ENCODE measurements at places on chromosomes 4 and X.

DNA sequence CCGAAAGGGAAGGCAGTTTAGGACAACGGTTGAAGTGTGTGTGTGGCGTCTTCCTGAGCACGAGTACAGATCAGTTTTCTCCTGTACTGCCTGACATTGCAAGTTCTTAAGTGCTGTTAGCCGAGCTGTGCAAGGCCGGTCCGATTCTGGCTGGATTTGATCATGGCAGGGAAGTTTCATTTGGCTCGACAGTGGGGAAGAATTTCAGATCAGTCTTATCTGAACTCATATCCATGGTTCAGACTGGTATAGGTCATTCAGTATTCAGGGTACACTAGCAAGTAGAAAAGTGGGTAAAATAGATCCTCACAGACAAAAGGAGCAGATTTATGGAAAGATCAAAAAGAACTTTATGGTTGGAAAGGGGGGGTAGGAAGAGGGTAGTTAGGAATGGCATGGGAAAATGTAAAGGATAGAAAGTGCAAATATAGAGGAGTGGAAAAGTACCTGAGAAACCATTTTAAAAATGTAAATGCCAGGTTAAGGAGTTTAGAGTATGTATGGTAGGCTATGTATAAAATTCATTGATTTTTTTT lies 716 bp downstream of the THAP9 start:
- peak overlapping the region; percentile 99 for H3K27ac ChIP-seq
- H3K4me1 ChIP-seq = peaks cover 2% of the 10 kb centered on the region
- no peak for DNase-seq
- peak overlapping the region; percentile 92 for H3K4me3 ChIP-seq
- no peaks in the 10 kb centered on the region for H3K36me3 ChIP-seq
- H3K27me3 ChIP-seq = no peaks in the 10 kb centered on the region

GRCh38 chr4:70841951-70842350 lies 2.3 kb upstream of the GRSF1 start:
- no peaks in the 10 kb centered on the region for H3K27me3 ChIP-seq
- H3K4me1 ChIP-seq = no peaks in the 10 kb centered on the region
- DNase-seq = no peak
- H3K4me3 ChIP-seq = no peak overlapping the region
- H3K36me3 ChIP-seq = no peaks in the 10 kb centered on the region
- no peak overlapping the region for H3K27ac ChIP-seq

GRCh38 chr4:83272900-83273299 lies 11.7 kb downstream of the COQ2 start:
- H3K4me1 ChIP-seq = no peaks in the 10 kb centered on the region
- no peak for DNase-seq
- H3K36me3 ChIP-seq = no peaks in the 10 kb centered on the region
- no peak overlapping the region for H3K27ac ChIP-seq

GRCh38 chr4:176090115-176090514 lies 24.5 kb downstream of the WDR17 start:
- no peak for DNase-seq
- no peak overlapping the region for H3K27ac ChIP-seq
- H3K4me1 ChIP-seq = no peaks in the 10 kb centered on the region
- no peaks in the 10 kb centered on the region for H3K36me3 ChIP-seq
- no peaks in the 10 kb centered on the region for H3K27me3 ChIP-seq
- H3K4me3 ChIP-seq = no peak overlapping the region

- peaks cover 3% of the 10 kb centered on the region for H3K4me1 ChIP-seq
- no peaks in the 10 kb centered on the region for H3K36me3 ChIP-seq
- H3K27ac ChIP-seq = peak overlapping the region; percentile 23
- H3K27me3 ChIP-seq = no peaks in the 10 kb centered on the region
- H3K4me3 ChIP-seq = no peak overlapping the region
- DNase-seq = peak; percentile 97
These were observed 61.6 kb upstream of the NOCT start for GRCh38 chr4:138953961-138954371.

DNA sequence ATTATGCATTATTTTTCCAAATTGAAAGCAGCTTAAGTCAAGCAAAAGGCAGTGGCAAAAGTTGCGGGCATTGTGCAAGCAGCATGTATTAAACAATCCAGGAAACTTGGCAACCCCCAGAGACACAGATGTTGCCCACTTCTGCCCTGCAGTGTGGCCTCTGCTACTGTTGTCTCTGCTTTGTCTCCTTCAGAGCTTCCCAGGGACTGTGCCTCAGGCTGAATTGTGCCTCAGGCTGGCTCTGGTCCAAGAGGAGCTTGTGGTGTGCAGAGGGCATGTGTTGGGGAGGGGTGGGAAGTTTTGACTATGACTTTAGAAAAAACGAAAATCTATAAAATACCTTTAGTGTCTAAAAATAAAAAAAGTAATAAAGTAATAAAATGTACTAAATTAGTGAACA lies 201.4 kb downstream of the CCSER1 start:
- DNase-seq = peak; percentile 6
- no peaks in the 10 kb centered on the region for H3K27me3 ChIP-seq
- H3K27ac ChIP-seq = no peak overlapping the region
- H3K4me1 ChIP-seq = no peaks in the 10 kb centered on the region
- no peaks in the 10 kb centered on the region for H3K36me3 ChIP-seq
- no peak overlapping the region for H3K4me3 ChIP-seq

DNA sequence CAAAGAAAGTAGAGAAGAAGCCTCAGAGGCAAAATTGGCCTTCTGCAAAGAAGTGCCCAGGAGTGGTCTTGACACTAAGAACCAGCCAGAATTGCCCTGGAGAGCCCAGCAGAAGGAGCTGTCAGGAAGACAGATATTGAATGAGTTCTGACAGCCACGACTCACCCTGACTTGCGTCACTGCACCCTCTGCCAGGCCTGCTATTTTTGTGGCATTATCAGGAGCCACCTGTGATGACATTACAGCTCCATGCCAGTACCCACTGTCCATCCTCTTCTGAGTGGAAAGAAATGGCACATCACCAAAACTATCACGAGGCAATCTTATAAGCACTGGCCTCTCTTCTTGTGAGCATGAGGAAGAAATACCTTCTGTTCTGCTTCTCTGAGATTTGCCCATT lies 67.7 kb downstream of the SMIM20 start:
- no peaks in the 10 kb centered on the region for H3K36me3 ChIP-seq
- no peaks in the 10 kb centered on the region for H3K27me3 ChIP-seq
- no peak for DNase-seq

DNA sequence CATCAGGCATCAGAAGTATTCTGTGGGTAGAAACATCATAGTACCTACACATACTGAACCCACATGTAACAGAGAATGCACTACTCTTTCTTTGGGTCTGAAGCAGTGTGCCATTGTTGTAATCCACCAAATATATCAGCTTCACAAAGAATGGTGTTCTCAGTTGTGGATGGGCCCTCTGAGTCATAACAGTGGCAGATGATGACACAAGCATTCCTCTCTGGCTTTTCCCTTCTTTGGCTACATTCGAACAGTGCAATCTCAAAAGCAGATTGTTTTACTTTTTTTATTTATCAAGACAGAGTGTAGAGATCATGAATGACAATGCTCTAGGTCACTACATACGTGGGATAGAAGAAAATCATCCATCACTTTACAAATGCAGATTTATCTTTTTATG lies 247.2 kb upstream of the EPHA5 start:
- no peak overlapping the region for H3K27ac ChIP-seq
- H3K4me1 ChIP-seq = no peaks in the 10 kb centered on the region
- H3K4me3 ChIP-seq = no peak overlapping the region
- H3K27me3 ChIP-seq = no peaks in the 10 kb centered on the region

DNA sequence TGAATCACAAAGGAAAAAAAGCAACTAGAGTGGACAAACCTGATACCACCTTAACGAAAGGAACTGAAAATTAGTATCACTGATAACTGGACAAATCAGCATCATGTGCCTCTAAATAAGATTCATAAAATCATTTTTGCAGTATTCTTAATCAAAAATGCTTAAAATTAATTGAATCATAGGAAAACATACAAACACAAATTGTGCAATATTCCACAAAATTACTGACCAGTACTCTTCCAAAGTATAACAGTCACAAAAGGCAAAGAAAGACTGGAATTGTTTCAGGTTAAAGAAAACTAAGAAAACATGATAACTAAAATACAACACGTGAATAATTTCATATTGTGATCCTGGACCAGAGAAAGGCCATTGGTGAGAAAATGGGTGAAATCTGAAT lies 27.1 kb downstream of the FBXW7 start:
- no peaks in the 10 kb centered on the region for H3K27me3 ChIP-seq
- H3K36me3 ChIP-seq = no peaks in the 10 kb centered on the region
- H3K4me3 ChIP-seq = no peak overlapping the region
- H3K27ac ChIP-seq = no peak overlapping the region
- DNase-seq = no peak
- H3K4me1 ChIP-seq = no peaks in the 10 kb centered on the region

DNA sequence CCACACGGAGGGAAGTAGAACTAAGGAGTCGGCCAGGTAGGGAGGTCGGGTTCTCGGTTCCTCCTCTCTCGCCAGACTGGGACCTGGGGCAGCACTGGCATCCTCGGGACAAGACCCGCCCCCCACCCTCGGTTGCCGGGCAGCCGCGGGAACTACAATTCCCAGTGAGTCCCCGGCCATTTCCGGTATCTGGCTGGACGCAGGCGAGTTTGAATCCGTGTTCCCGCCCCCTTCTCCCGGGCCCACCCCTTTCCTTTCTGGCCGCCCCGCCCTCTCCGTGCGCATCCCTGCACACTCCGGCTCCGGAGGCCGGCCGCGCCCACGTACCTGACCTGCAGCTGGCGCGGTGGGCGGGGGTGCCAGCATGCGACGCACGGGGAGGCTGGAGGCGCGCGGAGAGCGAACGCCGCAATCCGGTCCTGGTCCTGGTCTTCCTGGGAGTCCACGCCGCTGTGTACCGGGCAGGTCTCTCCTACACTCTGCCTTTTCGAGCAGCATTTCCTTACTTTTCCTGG lies 10.2 kb upstream of the DLG3 start:
- DNase-seq = peak; percentile 73
- peak overlapping the region; percentile 67 for H3K4me3 ChIP-seq

GRCh38 chr4:157898836-157899605 lies 273.8 kb downstream of the GASK1B start:
- no peak for DNase-seq
- H3K36me3 ChIP-seq = no peaks in the 10 kb centered on the region
- H3K4me1 ChIP-seq = no peaks in the 10 kb centered on the region
- no peaks in the 10 kb centered on the region for H3K27me3 ChIP-seq
- H3K4me3 ChIP-seq = no peak overlapping the region

GRCh38 chrX:68536884-68537283 lies 38.0 kb downstream of the YIPF6 start:
- no peaks in the 10 kb centered on the region for H3K27me3 ChIP-seq
- no peaks in the 10 kb centered on the region for H3K4me1 ChIP-seq
- no peaks in the 10 kb centered on the region for H3K36me3 ChIP-seq

GRCh38 chrX:21993265-21993664 lies 38.9 kb upstream of the PHEX start:
- H3K27ac ChIP-seq = no peak overlapping the region
- no peak overlapping the region for H3K4me3 ChIP-seq
- peak; percentile 24 for DNase-seq
- H3K36me3 ChIP-seq = no peaks in the 10 kb centered on the region

DNA sequence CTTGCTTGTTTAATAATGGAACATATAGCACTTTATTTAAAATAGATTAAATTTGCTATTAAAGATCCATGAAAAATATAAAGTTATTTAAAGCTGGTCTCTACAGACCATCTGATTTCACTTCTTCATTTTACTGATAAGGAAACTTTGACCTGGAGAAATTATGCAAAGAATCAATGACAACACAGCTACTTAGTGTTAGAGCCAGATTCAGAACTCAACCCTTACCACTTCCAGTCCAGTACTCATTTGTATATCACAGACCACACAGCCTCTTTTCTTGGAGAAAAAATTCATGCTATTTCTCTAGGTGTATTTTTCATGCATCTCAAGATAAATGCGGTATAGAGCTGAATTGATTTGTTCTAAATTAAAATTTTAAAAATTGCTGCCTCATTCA lies 34.0 kb downstream of the WDFY3 start:
- H3K4me3 ChIP-seq = no peak overlapping the region
- H3K27ac ChIP-seq = no peak overlapping the region
- no peaks in the 10 kb centered on the region for H3K36me3 ChIP-seq
- DNase-seq = no peak

GRCh38 chrX:49308604-49309269 lies 5.3 kb downstream of the GAGE10 start:
- peaks cover 3% of the 10 kb centered on the region for H3K4me1 ChIP-seq
- H3K27me3 ChIP-seq = no peaks in the 10 kb centered on the region
- H3K36me3 ChIP-seq = no peaks in the 10 kb centered on the region
- peak overlapping the region; percentile 27 for H3K4me3 ChIP-seq

- H3K27ac ChIP-seq = no peak overlapping the region
- peak; percentile 32 for DNase-seq
- H3K27me3 ChIP-seq = no peaks in the 10 kb centered on the region
- H3K36me3 ChIP-seq = no peaks in the 10 kb centered on the region
These were observed 20.2 kb downstream of the GYG2 start for GRCh38 chrX:2848871-2849301.

- no peak for DNase-seq
- H3K36me3 ChIP-seq = no peaks in the 10 kb centered on the region
- peak within 1 kb of the TSS; percentile 25 for H3K27ac ChIP-seq
- no peak within 1 kb of the TSS for H3K4me3 ChIP-seq
- no peaks in the 10 kb centered on the region for H3K27me3 ChIP-seq
These were observed at the start of gene SLC49A3 for GRCh38 chr4:688854-689681. Gene SLC49A3, minus strand, starts transcription at chr4:689151. Its CDS starts 24 bp downstream, at chr4:689127.

DNA sequence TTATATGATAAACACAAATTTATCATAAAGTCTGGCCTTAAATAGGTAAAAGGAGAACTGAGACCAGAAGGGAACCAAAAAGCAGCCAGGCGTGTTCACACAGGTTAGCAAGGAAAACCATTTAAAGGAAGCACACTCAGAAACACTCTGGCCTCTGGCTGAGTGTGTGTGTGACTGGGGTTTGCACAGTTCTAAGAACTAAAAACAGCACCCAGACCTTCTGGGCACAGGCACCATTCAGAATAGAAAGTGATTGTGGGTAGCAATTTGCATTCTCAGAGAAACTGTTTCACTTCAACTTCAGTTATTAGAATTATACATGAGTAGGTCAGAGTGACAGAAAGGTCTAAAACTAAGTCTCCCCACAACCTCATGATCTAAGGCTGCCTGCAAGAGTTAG lies 10.0 kb downstream of the GPR82 start:
- H3K36me3 ChIP-seq = no peaks in the 10 kb centered on the region
- H3K27ac ChIP-seq = no peak overlapping the region
- H3K4me3 ChIP-seq = no peak overlapping the region

- H3K27ac ChIP-seq = no peak overlapping the region
- H3K36me3 ChIP-seq = no peaks in the 10 kb centered on the region
- H3K27me3 ChIP-seq = no peaks in the 10 kb centered on the region
- H3K4me3 ChIP-seq = no peak overlapping the region
- no peak for DNase-seq
These were observed 21.5 kb downstream of the FRMPD3 start for GRCh38 chrX:107470971-107471370.

GRCh38 chr4:129488427-129488826 lies 392.5 kb downstream of the C4orf33 start:
- no peak for DNase-seq
- H3K4me3 ChIP-seq = no peak overlapping the region
- H3K36me3 ChIP-seq = no peaks in the 10 kb centered on the region
- no peaks in the 10 kb centered on the region for H3K4me1 ChIP-seq

GRCh38 chrX:121356139-121356849 lies 308.9 kb downstream of the GLUD2 start:
- H3K4me1 ChIP-seq = no peaks in the 10 kb centered on the region
- H3K36me3 ChIP-seq = no peaks in the 10 kb centered on the region
- DNase-seq = no peak
- H3K27ac ChIP-seq = no peak overlapping the region
- H3K27me3 ChIP-seq = no peaks in the 10 kb centered on the region

- no peaks in the 10 kb centered on the region for H3K27me3 ChIP-seq
- no peak for DNase-seq
- H3K4me3 ChIP-seq = no peak overlapping the region
- no peak overlapping the region for H3K27ac ChIP-seq
- H3K4me1 ChIP-seq = no peaks in the 10 kb centered on the region
- no peaks in the 10 kb centered on the region for H3K36me3 ChIP-seq
These were observed 76.8 kb downstream of the TEX13B start for GRCh38 chrX:107905366-107905765.

All from fibroblast of lung (primary cell).